ENCODE measurements at places on chromosomes 2 and 18.

DNA sequence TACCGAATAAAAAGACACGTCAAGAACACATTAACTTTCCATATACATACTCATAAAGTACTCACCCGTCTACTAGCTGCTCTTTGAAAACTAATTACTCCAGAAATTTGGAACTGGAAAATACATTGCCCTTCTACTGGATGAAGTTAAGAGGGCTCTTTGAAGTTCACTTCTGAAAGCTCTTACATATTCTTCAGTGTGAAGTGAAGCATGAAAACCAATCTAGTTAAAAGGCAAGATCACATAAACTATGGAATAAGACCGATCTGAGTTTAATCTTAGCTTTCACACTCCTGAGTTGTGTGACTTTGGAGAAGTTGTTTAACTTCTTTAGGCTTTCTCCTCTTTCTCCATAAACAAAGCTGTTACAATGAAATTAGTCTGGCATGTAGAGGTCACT is 38.5 kb downstream of the REV1 start:
- H3K27ac ChIP-seq = no peak overlapping the region
- no peak for DNase-seq
- H3K27me3 ChIP-seq = no peaks in the 10 kb centered on the region
- peaks cover 3% of the 10 kb centered on the region for H3K4me1 ChIP-seq
- H3K4me3 ChIP-seq = no peak overlapping the region

GRCh38 chr2:101820519-101820918 is 123.0 kb downstream of the MAP4K4 start:
- H3K27ac ChIP-seq = peak overlapping the region; percentile 53
- H3K4me1 ChIP-seq = peaks cover 17% of the 10 kb centered on the region
- H3K4me3 ChIP-seq = no peak overlapping the region
- no peaks in the 10 kb centered on the region for H3K27me3 ChIP-seq
- peak; percentile 93 for DNase-seq

DNA sequence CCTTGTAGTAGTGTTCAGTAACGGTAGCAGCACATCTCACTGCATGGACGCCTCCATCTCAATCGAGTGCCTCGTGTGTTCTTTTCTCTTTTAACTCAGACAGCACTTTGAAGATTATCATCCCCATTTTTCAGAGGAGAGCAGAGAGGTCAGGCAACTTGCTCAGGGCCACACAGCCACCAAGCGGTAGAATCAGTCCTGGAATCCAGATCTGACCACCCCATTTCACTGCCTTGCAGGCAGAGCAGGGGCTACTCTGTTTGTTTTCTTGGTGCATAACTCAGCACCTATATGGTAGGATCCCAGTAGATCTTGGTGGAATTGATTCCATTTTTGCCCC is 129.5 kb downstream of the SMAD7 start:
- no peak overlapping the region for H3K27ac ChIP-seq
- no peak overlapping the region for H3K4me3 ChIP-seq
- peaks cover 59% of the 10 kb centered on the region for H3K36me3 ChIP-seq
- no peaks in the 10 kb centered on the region for H3K27me3 ChIP-seq
- H3K4me1 ChIP-seq = peaks cover 11% of the 10 kb centered on the region

GRCh38 chr2:28952836-28953211 is 28.3 kb upstream of the TOGARAM2 start:
- H3K4me1 ChIP-seq = peaks cover 3% of the 10 kb centered on the region
- H3K27me3 ChIP-seq = no peaks in the 10 kb centered on the region
- DNase-seq = no peak

DNA sequence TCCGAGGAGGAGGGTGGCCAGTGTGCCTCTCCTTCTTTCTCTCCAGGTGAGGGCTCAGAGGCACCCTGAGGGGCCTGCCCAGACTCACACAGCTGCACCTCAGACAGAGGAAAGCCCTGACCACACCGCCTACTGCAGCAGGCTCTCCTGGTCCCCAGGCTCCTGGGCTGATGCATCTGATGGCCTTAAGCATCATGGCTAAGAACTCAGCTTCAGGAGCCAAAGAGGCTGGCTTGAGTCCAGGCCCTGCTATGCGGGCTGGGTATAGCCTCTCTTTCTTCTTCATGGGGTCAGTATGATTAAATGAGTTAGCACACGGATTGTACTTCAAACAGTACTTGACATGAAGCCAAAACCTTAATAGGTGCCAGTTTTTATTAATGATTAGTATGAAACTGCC is 89.6 kb downstream of the TGFA start:
- no peaks in the 10 kb centered on the region for H3K4me1 ChIP-seq
- no peak overlapping the region for H3K4me3 ChIP-seq
- DNase-seq = no peak
- no peaks in the 10 kb centered on the region for H3K36me3 ChIP-seq
- peaks cover 55% of the 10 kb centered on the region for H3K27me3 ChIP-seq

- H3K36me3 ChIP-seq = no peaks in the 10 kb centered on the region
- no peaks in the 10 kb centered on the region for H3K27me3 ChIP-seq
- H3K27ac ChIP-seq = no peak overlapping the region
- H3K4me3 ChIP-seq = no peak overlapping the region
Observed at GRCh38 chr2:2127467-2127866, 203.6 kb downstream of the MYT1L start.

- DNase-seq = peak; percentile 40
- H3K4me3 ChIP-seq = no peak overlapping the region
- H3K4me1 ChIP-seq = no peaks in the 10 kb centered on the region
- no peak overlapping the region for H3K27ac ChIP-seq
- H3K27me3 ChIP-seq = no peaks in the 10 kb centered on the region
- H3K36me3 ChIP-seq = no peaks in the 10 kb centered on the region
Observed at GRCh38 chr2:68292108-68292710, 27.5 kb downstream of the CNRIP1 start.

- no peak for DNase-seq
- peaks cover 26% of the 10 kb centered on the region for H3K4me1 ChIP-seq
- H3K4me3 ChIP-seq = no peak overlapping the region
- H3K27me3 ChIP-seq = peaks cover 91% of the 10 kb centered on the region
- no peaks in the 10 kb centered on the region for H3K36me3 ChIP-seq
Observed at GRCh38 chr2:26847307-26847654, 651 bp upstream of the DPYSL5 start.

- H3K27me3 ChIP-seq = no peaks in the 10 kb centered on the region
- H3K36me3 ChIP-seq = no peaks in the 10 kb centered on the region
- no peaks in the 10 kb centered on the region for H3K4me1 ChIP-seq
- DNase-seq = peak; percentile 80
- H3K27ac ChIP-seq = no peak overlapping the region
Observed at GRCh38 chr2:141393214-141393545, 737.6 kb downstream of the LRP1B start.

GRCh38 chr2:124804014-124804940 is 779.2 kb downstream of the CNTNAP5 start:
- H3K27me3 ChIP-seq = no peaks in the 10 kb centered on the region
- no peaks in the 10 kb centered on the region for H3K4me1 ChIP-seq
- no peak overlapping the region for H3K4me3 ChIP-seq

DNA sequence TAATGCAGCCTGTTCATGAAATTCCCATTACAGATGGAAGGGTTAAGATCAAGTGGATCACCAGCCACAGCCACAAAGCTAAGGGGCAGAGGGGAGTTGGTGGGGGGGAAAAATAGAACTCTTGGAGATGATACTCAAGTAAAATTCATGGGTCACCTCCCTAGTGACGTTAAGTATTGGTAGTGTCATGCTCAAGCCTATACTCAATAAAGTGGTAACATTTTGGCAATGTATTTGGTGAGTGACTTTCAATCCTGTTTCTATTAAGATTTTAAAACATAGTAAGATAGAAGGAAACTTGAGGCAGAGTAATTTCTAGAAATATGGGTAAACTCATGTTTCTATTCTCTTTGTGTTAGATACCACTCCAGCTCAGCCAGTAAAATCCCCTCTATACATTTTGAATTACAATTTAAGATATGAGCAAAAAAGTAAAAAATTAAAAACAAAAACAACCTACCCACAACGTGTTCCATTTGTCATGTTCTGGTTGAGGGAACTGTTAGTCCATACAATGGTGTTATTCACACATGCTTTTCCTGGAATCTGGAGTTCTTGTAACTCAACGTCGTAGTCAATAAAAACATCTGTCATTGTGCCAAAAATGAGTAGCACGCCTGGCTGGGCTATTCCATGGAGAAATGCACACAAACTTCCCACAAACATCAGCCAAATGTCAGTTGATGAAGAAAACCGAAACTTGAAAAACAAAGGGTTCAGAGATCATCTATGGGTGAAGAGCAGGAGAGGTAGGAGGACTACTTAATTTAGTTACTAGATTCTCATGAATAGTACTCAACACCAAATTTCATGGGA is 18.1 kb downstream of the ABCB11 start:
- H3K27ac ChIP-seq = no peak overlapping the region
- peak overlapping the region; percentile 21 for H3K4me3 ChIP-seq
- no peaks in the 10 kb centered on the region for H3K36me3 ChIP-seq
- no peaks in the 10 kb centered on the region for H3K27me3 ChIP-seq
- no peak for DNase-seq

GRCh38 chr2:232526372-232526941 is 497 bp downstream of the CHRND start:
- H3K4me3 ChIP-seq = no peak overlapping the region
- H3K36me3 ChIP-seq = no peaks in the 10 kb centered on the region
- H3K4me1 ChIP-seq = peaks cover 20% of the 10 kb centered on the region
- no peak for DNase-seq
- H3K27me3 ChIP-seq = peaks cover 87% of the 10 kb centered on the region
- H3K27ac ChIP-seq = no peak overlapping the region

GRCh38 chr2:186827411-186827810 is 21.6 kb downstream of the ZSWIM2 start:
- no peaks in the 10 kb centered on the region for H3K36me3 ChIP-seq
- DNase-seq = no peak
- H3K27ac ChIP-seq = no peak overlapping the region
- no peaks in the 10 kb centered on the region for H3K4me1 ChIP-seq

DNA sequence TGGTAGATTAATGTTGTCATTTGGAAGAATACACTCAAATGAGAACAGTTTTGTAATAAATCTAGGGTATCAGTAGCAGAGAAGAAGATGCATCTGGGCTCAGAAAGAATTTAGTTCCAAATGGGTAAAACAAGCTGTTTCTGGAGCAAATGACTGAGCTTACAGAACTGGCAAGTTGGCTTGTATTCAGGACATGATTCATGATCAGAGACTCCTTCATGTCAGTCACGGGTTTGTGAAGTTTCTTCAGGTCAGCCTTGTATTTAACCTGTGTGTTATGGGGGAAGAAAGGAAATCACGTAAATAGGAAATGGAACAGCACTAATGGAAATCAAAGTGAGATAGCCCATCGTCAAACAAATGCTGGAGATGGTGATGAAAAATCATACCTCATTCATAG is 109.1 kb downstream of the RIF1 start:
- no peak overlapping the region for H3K4me3 ChIP-seq
- no peak for DNase-seq
- H3K27me3 ChIP-seq = no peaks in the 10 kb centered on the region

GRCh38 chr2:157267476-157267875 is 10.0 kb downstream of the GALNT5 start:
- H3K27ac ChIP-seq = no peak overlapping the region
- H3K36me3 ChIP-seq = peaks cover 14% of the 10 kb centered on the region
- no peak overlapping the region for H3K4me3 ChIP-seq
- no peaks in the 10 kb centered on the region for H3K27me3 ChIP-seq

- H3K27ac ChIP-seq = no peak overlapping the region
- no peaks in the 10 kb centered on the region for H3K27me3 ChIP-seq
- H3K4me3 ChIP-seq = no peak overlapping the region
- no peaks in the 10 kb centered on the region for H3K36me3 ChIP-seq
- peaks cover 6% of the 10 kb centered on the region for H3K4me1 ChIP-seq
Observed at GRCh38 chr2:190717306-190717705, 68.4 kb downstream of the NAB1 start.

GRCh38 chr2:113979191-113980128 is 89.6 kb downstream of the ACTR3 start:
- H3K27me3 ChIP-seq = no peaks in the 10 kb centered on the region
- DNase-seq = no peak

GRCh38 chr18:56563568-56563967 is 74.8 kb downstream of the TXNL1 start:
- DNase-seq = peak; percentile 3
- no peaks in the 10 kb centered on the region for H3K27me3 ChIP-seq
- no peak overlapping the region for H3K27ac ChIP-seq
- no peaks in the 10 kb centered on the region for H3K36me3 ChIP-seq
- no peaks in the 10 kb centered on the region for H3K4me1 ChIP-seq

- DNase-seq = no peak
- H3K4me1 ChIP-seq = no peaks in the 10 kb centered on the region
Observed at GRCh38 chr18:29163596-29163995, 986.7 kb upstream of the CDH2 start.

GRCh38 chr2:61943251-61943650 is 37.8 kb downstream of the COMMD1 start:
- H3K27me3 ChIP-seq = no peaks in the 10 kb centered on the region
- no peaks in the 10 kb centered on the region for H3K36me3 ChIP-seq
- DNase-seq = no peak
- H3K27ac ChIP-seq = no peak overlapping the region
